NCI-H2171 (cell line): ENCODE measurements at places on chromosomes 1 and 21.

DNA sequence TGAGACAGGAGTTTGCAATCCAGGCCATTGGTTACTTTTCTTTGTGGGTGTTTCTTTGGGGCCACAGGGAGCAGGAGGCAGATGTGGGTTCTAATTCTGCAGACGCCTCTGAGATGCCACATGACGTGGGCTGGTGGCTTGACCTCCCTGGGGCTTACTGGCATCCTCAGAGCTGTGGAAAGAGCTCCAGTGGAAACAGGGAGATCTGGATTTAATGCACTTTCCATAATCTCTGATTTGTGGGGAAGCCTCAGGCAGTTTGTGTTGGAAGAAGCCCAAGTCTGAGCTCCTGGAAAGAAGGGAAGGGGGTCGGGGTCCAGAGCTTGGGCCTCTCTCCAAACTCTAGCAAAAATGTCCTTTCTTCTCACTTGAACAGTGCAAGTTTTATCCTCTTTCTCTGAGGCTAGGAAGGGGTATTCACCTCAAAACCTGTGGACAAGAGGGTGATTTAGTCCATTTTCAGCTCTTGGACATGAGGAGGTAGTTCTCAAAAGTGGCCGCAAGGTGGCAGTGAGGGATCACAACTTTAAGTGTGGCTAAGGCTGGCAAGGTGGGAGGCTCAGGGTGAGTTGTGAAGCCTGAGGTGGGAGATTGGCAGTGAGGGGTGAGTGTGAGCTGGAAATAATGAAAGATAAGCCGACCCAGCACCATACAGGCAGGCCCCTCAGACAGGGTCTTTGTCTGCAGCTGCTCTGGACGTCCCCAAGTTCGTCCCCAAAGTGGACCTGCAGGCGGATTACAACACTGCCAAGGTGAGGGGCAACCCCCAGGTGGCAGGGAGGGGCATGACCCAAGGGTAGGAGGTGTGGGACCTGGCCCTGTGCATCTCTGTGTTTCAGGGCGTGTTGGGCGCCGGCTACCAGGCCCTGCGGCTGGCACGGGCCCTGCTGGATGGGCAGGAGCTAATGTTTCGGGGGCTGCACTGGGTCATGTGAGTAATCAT lies 9.2 kb downstream of the IKBKE start:
- peak; percentile 71 for DNase-seq

DNA sequence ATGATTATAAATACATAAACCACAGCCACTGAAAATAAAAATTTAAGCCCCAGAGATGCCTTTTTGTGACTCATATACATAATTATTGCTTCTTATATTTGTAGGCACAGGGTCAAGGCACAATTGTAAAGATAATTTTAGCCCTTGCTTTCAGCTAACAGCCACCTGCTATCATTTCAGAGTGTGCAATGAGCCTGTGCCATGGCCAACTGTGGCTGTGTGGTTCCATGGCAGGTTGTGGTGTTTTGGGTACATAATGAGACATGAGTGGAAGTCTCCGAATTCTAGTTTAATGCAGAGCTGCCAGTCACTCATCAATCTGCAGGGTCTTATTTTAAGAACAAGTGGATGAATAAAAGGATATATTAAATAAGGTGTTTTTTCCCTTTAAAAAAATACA lies 346.9 kb upstream of the SNX7 start:
- DNase-seq = no peak

GRCh38 chr1:64043288-64043687 lies 160.1 kb upstream of the UBE2U start:
- DNase-seq = no peak

GRCh38 chr1:221363039-221363438 lies 378.9 kb downstream of the DUSP10 start:
- no peak for DNase-seq

- DNase-seq = no peak
Observed at GRCh38 chr1:20883766-20884165, 96.7 kb upstream of the HP1BP3 start.

GRCh38 chr1:10031461-10031860 lies 1.3 kb upstream of the UBE4B start:
- no peak for DNase-seq

GRCh38 chr1:33257772-33258712 lies 1.8 kb downstream of the ZNF362 start:
- DNase-seq = no peak

- no peak for DNase-seq
Observed at GRCh38 chr1:234980645-234981396, 147.8 kb downstream of the TOMM20 start.
